ENCODE measurements at places on chromosomes 1 and 21. TPM values are rescaled to one million over a fixed set of nuclear protein-coding genes. Genes with fewer than 3 reads are reported as not detected.
A peak's percentile ranks its signal among the peaks of the same experiment; 100 is the strongest.

- H3K27ac ChIP-seq = no peak overlapping the region
- peak; percentile 89 for DNase-seq
- no peak overlapping the region for H3K4me3 ChIP-seq
- no peaks in the 10 kb centered on the region for H3K36me3 ChIP-seq
- peaks cover 17% of the 10 kb centered on the region for H3K4me1 ChIP-seq
These were observed 14.4 kb downstream of the CD58 start for GRCh38 chr1:116556289-116557006.

DNA sequence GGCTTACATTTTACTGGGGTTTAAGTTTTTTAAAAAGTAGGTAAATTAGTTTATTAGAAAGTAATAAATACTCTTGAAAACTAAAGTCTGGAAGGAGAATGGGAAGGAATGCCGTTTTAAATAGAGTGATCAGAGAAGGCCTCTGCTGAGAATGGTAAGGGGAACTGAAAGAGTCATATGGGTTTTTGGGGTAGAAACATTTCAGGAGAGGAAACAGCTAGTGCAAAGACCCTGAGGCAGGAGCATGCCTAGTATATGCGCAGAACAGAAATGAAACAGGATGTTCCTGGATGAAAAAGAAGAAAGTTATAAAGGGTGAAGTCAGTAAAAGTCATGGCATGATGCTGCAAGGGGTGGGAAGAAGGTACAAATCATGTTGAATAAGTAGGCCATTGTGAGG, 38.9 kb downstream of the ZC3H11B start:
- no peak overlapping the region for H3K27ac ChIP-seq
- no peak overlapping the region for H3K4me3 ChIP-seq
- no peaks in the 10 kb centered on the region for H3K36me3 ChIP-seq
- no peak for DNase-seq

- no peak overlapping the region for H3K27ac ChIP-seq
- no peaks in the 10 kb centered on the region for H3K4me1 ChIP-seq
- H3K4me3 ChIP-seq = no peak overlapping the region
- peaks cover 98% of the 10 kb centered on the region for H3K36me3 ChIP-seq
- DNase-seq = no peak
These were observed 31.2 kb downstream of the UBR4 start for GRCh38 chr1:19178734-19179398.

DNA sequence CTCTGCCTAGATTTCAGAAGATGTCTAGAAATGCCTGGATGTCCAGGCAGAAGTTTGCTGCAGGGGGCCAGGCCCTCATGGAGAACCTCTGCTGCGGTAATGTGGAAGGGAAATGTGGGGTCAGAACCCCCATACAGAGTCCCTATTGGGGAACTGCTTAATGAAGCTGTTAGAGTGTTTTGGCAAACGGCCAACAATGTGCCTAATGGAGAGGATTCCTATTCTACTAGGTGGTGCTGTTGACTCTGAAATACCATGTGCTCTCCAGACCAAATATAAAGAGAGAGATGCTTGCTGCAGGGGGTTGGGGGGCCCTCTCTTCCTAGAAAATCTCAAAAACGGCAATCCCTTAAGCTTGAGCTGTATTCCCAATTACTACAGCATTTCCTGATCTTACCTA, 57.1 kb upstream of the DR1 start:
- no peak overlapping the region for H3K4me3 ChIP-seq
- H3K36me3 ChIP-seq = no peaks in the 10 kb centered on the region

GRCh38 chr1:154324241-154324640, 1.1 kb upstream of the ATP8B2 start:
- H3K4me3 ChIP-seq = peak overlapping the region; percentile 99
- no peaks in the 10 kb centered on the region for H3K36me3 ChIP-seq
- H3K4me1 ChIP-seq = peaks cover 44% of the 10 kb centered on the region
- no peak for DNase-seq

GRCh38 chr1:230561570-230561969, 80.7 kb upstream of the COG2 start:
- H3K36me3 ChIP-seq = no peaks in the 10 kb centered on the region
- no peak for DNase-seq
- no peaks in the 10 kb centered on the region for H3K27me3 ChIP-seq
- H3K4me1 ChIP-seq = no peaks in the 10 kb centered on the region
- no peak overlapping the region for H3K4me3 ChIP-seq

- peaks cover 53% of the 10 kb centered on the region for H3K36me3 ChIP-seq
- H3K4me1 ChIP-seq = peaks cover 26% of the 10 kb centered on the region
- no peak for DNase-seq
- H3K27me3 ChIP-seq = no peaks in the 10 kb centered on the region
- H3K27ac ChIP-seq = no peak within 1 kb of the TSS
These were observed at the start of gene TSTD1 for GRCh38 chr1:161038523-161039153. TSS of gene TSTD1 (minus strand) at chr1:161038964. CDS start at chr1:161038889, 75 bp downstream.

DNA sequence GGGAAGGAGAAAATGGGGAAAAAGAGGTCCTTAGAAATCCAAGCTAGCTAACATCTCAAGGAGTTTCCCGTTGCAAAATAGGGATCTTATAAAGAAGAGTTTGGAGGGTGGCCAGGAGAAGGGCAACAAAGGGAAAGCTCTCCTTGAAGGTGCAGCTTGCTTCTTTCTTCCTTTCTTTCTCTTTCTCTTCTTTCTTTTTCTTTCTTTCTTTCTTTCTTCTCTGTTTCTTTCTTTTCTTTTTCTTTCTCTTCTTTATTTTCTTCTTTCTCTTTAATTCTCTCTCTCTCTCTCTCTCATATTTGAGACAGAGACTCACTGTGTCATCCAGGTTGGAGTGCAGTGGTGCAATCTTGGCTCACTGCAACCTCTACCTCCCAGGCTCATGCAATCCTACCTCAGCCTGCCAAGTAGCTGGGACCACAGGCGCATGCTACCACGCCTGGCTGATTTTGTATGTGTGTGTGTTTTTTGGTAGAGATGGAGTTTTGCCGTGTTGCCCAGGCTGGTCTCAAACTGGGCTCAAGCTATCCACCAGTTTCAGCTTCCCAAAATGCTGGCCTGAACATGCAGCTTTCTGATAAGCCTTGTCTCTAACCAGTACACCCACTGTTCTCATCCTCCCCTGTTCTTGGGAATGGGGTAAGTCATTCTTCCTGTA, 44.4 kb downstream of the RNF11 start:
- no peaks in the 10 kb centered on the region for H3K27me3 ChIP-seq
- no peak overlapping the region for H3K27ac ChIP-seq
- no peak overlapping the region for H3K4me3 ChIP-seq
- H3K36me3 ChIP-seq = no peaks in the 10 kb centered on the region
- peaks cover 10% of the 10 kb centered on the region for H3K4me1 ChIP-seq

DNA sequence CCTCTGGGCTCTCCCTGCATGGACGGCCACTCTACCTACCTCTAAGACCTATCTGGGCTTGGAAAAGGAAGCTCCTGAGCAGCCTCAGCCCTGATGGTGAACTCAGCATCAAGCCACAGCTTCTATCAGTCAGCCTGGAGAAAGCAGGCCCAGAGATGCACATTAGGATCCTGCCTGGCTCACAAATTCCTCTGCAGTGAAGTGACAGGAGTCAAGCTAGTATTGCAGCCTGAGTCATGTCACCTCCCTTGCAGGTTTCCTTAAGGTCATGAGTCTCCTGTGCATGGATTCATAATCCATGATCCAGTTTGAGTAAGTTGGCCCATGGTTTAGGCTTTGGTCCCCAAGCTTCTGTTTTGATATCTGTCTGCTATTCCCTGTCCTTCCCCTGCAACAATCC, 37.9 kb upstream of the DUSP10 start:
- no peaks in the 10 kb centered on the region for H3K27me3 ChIP-seq
- DNase-seq = no peak
- H3K27ac ChIP-seq = no peak overlapping the region

DNA sequence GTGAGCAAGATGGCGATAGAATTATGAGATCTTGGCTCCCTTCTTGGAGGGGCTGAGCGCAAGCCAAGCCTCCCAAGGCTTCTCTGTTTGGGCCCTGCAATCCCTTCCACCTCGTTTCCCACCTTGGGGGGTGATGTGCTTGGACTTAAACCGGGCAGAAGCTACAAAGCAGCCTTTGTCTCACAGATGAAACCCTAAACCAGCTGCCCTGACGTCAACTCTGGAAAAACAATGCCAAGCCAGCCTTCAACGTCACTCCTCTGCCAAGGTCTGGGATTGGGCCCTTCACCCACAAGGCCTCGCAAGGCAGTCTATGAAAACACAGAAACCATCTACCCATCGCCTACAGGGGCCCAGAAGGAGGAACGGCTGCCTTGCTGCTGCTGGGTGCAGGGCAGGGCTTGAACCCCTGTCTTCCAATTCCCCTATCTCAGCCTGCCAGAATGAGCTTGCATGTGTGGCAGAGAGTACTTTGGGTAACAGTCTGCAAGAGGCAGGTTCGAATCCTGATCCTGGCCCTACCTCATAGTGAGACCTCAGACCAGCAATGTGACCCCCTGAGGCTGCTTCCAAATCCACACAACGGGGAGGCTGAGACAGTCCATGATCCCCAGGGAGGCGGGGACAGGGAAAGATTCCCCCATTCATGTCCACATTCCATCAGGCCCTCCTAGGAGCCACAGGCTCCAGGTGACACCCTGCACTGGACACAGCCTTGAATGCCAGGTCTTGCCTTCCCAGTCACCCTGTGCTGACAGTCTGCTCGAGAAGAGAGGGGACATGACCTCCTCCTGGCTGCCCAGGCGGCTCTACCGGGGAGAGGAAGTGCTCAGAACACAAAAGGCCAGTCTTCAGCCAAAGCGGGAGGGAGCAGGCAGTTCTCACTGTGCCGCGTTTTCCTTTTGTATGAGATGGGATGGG, 15.0 kb downstream of the IFFO2 start:
- no peak overlapping the region for H3K4me3 ChIP-seq
- H3K36me3 ChIP-seq = no peaks in the 10 kb centered on the region
- peak overlapping the region; percentile 57 for H3K27ac ChIP-seq
- DNase-seq = no peak
- peaks cover 100% of the 10 kb centered on the region for H3K4me1 ChIP-seq
- H3K27me3 ChIP-seq = no peaks in the 10 kb centered on the region

DNA sequence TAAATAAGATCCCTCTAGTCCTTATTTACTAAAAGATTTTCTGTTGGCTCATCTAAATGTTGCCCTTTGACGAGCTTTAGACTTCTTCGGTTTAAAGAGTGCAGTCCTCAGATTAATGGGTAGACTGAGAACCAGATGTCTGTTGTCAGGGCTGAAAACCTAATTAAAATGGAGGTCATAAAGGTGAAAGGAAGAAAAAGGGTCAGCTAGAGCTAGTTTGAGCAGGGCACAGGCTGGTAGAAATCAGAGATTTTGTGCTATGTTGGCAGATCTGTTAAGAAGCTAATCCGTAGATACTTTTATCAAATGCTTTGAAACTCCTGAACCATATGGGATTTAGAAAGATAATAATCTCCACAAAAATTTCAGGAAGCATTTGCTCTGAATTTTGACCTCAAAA, 959.0 kb downstream of the PLA2G4A start:
- H3K4me1 ChIP-seq = no peaks in the 10 kb centered on the region
- no peak for DNase-seq
- no peaks in the 10 kb centered on the region for H3K27me3 ChIP-seq
- no peak overlapping the region for H3K27ac ChIP-seq
- no peaks in the 10 kb centered on the region for H3K36me3 ChIP-seq
- H3K4me3 ChIP-seq = no peak overlapping the region

GRCh38 chr1:151822404-151822803, 9.2 kb downstream of the RORC start:
- H3K27ac ChIP-seq = no peak overlapping the region
- H3K4me1 ChIP-seq = peaks cover 3% of the 10 kb centered on the region
- DNase-seq = no peak
- H3K27me3 ChIP-seq = peaks cover 24% of the 10 kb centered on the region
- H3K36me3 ChIP-seq = no peaks in the 10 kb centered on the region
- H3K4me3 ChIP-seq = no peak overlapping the region

GRCh38 chr1:182173808-182174512, 112.4 kb upstream of the ZNF648 start:
- peak overlapping the region; percentile 76 for H3K27ac ChIP-seq
- peaks cover 41% of the 10 kb centered on the region for H3K4me1 ChIP-seq
- H3K36me3 ChIP-seq = no peaks in the 10 kb centered on the region
- H3K27me3 ChIP-seq = no peaks in the 10 kb centered on the region

DNA sequence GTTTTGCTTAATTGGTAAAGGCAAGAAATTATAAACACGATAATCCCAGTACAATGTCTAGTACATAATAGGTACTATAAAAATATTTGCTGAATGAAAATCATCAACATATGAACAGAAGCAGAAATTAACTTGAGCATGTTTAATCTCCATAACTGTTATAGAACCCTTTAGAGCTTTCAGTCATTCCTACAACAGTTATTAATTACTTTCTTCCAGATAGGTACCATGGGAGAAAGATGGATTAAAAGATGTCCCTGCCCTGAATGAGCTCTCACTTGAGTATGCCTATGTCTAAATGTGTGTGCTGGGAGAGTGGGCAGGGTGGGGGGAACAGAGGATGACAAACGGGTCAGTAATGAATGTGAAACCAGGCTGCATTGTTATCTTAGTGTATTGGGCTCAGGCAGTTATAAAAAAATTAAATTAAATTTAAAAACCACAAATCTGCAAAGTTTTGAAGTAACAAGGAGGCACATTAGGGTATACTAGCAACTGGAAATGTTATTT, 2.4 kb downstream of the EPS15 start:
- peak overlapping the region; percentile 92 for H3K27ac ChIP-seq
- H3K27me3 ChIP-seq = no peaks in the 10 kb centered on the region
- H3K4me1 ChIP-seq = peaks cover 40% of the 10 kb centered on the region
- peak overlapping the region; percentile 93 for H3K4me3 ChIP-seq
- H3K36me3 ChIP-seq = no peaks in the 10 kb centered on the region
- DNase-seq = no peak

DNA sequence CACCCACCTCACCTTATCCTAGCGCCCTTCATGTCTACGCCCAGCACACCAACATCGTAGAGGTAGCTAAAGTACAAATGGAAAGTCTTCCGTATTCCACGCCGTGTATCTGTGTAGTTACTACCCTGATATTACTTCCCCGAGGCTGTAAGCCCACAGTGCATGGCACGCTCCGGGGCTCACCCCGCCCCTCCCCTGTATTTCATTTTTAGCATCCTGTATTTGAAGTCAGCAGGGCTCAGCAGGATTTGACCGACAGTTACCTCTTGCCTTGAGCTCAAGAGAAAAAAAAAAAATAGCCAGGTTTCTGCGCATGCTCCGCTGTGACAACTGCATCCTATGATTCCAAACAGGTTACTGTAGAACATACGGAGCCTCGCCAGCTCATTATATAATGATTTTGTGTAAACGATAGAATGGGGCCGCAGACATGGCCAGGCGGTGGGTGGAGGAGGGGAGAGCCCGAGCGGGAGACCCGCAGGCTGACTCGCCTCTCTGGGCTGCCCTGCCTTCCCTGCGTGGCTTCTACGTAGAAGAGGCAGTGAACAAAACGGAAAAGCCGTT, 1.3 kb downstream of the ABCG1 start:
- no peaks in the 10 kb centered on the region for H3K27me3 ChIP-seq
- peaks cover 4% of the 10 kb centered on the region for H3K36me3 ChIP-seq

Gene FCAMR
- not detected for total RNA-seq

Gene FAAH
- 9.9 TPM for total RNA-seq

Gene FAM167B
- total RNA-seq = 0.83 TPM

Gene PLEKHN1
- total RNA-seq = 0.50 TPM

Gene AMY1A
- total RNA-seq = not detected

Gene RBP7
- total RNA-seq = 5.4 TPM

Gene GNG4
- total RNA-seq = 0.42 TPM

Gene MAEL
- 1.2 TPM for total RNA-seq
